Activated CD4-positive, alpha-beta T cell treated with anti-CD3 and anti-CD28 coated beads, Interleukin-2, amount 50 U/mL, for 16 hours (primary cell): ENCODE measurements at places on chromosomes 12 and 14.

GRCh38 chr12:43213608-43214007 lies 338.4 kb downstream of the ADAMTS20 start:
- no peak for DNase-seq

GRCh38 chr12:3752741-3753486 lies at the start of gene CRACR2A:
Gene CRACR2A, minus strand, starts transcription at chr12:3753109. Its CDS starts 56,110 bp downstream, at chr12:3696999.
- DNase-seq, result peak; percentile 88

- peak; percentile 23 for DNase-seq
Measured at GRCh38 chr14:50318031-50318626, 6.0 kb downstream of the DMAC2L start.

- no peak for DNase-seq
Measured at GRCh38 chr12:13176256-13176655, 20.3 kb upstream of the EMP1 start.

- no peak for DNase-seq
Measured at GRCh38 chr12:96257550-96258103, 63.5 kb downstream of the ELK3 start.

- no peak for DNase-seq
Measured at GRCh38 chr12:85509081-85509856, 229.2 kb downstream of the ALX1 start.

GRCh38 chr12:8648576-8649205 lies 13.9 kb downstream of the MFAP5 start:
- peak; percentile 90 for DNase-seq

DNA sequence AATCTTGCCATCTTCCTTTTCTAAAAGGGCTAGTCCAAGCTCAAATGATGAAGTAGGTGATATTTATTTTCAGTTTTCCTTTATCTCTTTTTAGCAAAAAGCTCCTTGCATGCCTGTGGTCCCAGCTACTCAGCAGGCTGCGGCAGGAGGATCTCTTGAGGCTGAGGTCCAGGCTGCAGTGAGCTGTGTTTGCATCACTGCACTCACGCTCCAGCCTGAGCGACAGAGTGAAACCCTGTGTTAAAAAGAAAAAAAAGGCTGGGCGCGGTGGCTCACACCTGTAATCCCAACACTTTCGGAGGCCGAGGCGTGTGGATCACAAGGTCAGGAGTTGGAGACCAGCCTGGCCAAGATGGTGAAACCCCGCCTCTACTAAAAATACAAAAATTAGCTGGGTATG lies 5.0 kb downstream of the TMEM116 start:
- DNase-seq, result no peak

- DNase-seq, result no peak
Measured at GRCh38 chr14:66003082-66003730, 483.0 kb upstream of the CCDC196 start.

GRCh38 chr12:98870504-98870903 lies 225.4 kb downstream of the APAF1 start:
- no peak for DNase-seq

GRCh38 chr12:92295523-92295922 lies 149.9 kb upstream of the BTG1 start:
- no peak for DNase-seq

DNA sequence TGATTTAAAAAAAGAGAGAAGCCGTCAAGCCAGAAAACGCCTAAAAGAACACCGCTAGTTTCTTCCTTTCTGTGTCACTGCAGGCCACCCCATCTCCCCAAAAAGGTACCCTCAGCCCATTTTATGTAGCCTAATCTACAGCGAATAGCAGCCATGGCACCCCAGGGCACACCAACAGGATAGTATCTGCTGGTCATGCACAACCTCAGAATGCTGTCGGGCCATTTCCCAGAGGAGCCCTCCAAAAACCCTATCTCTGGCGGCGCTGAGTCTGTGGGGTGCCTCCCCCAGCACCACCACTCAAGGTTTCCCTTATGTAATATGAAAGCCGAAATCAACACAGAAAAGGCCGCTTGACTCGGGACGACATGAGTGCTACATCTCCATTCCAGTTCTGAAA lies 98.9 kb downstream of the BCL11B start:
- no peak for DNase-seq

DNA sequence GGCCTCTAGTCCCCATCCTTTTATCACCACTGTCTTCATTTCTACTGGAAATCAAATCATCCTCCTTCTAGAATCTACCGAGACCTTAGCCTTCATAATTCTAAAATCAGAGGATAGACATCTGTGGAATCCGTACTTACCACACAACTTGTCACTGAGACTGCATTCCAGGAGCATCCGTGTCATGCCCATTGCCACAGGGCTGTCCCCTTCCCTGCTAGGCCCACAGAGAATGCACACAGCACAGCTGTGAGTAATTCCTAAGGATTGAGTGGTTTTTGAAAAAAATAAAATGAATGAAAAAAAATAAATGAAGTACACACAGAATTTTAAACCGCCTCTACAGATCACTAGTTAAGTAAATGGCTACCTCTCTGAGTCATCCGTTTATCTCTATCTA lies 21.0 kb upstream of the MAGOHB start:
- DNase-seq, result no peak

- DNase-seq, result peak; percentile 65
Measured at GRCh38 chr14:99995700-99996356, 69.4 kb upstream of the EVL start.

- no peak for DNase-seq
Measured at GRCh38 chr12:57171668-57172067, 24.2 kb upstream of the LRP1-AS start.

DNA sequence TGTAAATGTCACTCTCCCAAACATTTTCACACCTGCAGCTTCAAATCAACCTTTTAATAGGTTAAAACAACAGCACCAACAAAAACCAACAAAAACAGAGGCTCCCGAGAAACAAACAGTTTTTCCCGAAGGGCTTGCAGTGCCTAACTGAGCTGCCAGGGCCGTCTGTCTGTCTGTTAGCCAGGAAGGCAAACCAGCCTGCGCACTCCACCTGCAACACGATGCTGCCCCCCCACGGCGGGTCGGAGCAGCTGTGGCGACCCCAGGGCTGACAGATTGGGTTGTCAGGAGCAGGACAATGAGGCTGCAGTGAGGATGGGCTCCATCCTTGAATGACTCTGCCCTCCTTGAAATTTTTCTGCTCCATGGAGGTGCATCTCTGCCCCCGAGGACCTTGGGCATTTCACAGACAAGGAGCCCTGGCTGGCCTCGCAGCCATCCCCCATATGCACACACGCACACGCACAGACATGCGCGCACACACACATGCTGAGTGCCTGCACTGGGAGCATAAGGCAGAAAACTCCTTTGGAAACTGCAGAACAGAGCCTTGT lies 2.6 kb downstream of the RTL1 start:
- DNase-seq, result peak; percentile 36

DNA sequence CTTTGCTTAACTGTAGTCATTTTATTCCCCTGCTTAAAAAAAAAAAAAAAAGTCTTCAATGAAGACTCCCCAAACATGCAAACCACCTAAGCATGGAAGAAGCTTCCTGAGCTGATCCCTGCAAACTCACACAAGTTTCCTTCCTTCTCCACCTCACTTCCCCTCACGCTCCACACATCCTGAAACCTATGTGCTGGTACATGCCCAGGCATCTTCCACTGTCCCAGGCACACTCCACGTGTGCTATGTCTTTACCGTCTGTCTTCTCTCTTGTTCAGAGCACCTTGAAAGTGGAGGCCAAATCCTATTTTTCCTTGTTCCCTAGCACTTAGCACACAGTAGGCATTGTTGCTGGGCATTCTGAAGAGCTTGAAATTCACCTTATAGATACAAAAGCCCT lies 13.4 kb downstream of the LRIG3 start:
- DNase-seq, result no peak

- DNase-seq, result no peak
Measured at GRCh38 chr14:102485693-102486512, 23.7 kb downstream of the ANKRD9 start.

DNA sequence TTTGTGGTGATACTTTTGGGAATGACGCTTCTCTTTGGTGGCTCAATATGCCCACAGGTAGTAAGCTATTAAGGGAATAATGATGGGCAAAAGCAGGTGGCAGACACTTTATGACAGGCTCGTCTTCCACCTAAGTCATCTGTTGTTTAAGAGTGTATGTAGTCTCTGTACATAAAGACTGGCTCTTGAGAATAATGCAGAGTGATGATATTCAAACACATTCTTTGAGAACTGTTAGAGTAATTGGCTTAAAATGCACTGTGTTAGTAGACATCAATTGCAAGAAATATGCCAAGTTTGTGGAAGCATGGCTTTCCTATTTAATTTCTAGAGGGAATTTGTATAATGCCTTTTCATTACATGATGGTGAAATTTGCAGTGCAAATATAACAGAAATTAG lies 694.8 kb upstream of the MIS18BP1 start:
- no peak for DNase-seq

- DNase-seq, result no peak
Measured at GRCh38 chr12:11348439-11348838, 38.2 kb upstream of the PRB4 start.

DNA sequence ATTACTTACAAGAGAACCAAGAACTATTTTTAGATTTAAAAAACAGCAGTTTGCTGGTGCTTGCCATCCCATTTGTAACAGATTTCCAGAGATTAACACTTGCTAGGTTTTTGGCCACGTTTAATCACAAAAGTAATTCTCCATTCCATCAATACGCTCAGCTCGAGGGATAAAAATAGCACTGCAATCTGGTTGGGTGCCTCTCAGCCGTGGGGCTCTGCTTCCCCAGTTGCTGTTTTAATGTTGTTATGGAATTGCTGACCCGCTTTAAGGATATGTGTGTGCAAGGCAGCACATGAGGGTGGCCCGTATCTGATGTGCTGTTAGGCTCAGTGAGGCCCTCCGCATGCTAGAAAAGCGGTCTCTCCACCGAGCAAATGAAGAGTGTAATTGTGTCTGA lies 222.2 kb upstream of the TMEM260 start:
- DNase-seq, result no peak

DNA sequence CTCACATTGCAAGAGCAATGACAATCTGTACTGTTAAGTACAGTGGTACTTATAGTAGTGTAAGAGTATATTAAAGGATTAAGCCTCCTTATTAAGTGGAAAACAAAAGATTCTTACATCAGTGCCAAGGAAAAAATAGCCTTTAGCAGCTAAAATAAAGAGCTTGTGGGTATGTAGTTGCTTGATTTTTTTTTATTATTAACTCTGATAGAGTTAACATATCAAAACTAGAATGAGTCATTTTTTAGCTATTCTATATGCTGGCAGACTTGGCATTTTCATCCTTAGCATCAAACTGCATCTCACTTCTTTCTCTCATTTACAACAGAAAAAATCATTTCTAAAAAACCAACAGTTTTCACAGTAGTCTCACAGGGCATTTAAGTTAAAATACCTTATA lies 86.5 kb downstream of the ATP2B1 start:
- DNase-seq, result no peak

- peak; percentile 36 for DNase-seq
Measured at GRCh38 chr12:130764475-130765185, 48.5 kb upstream of the RIMBP2 start.

GRCh38 chr14:99595524-99595923 lies 8.5 kb downstream of the CCDC85C start:
- no peak for DNase-seq

GRCh38 chr12:53231921-53232645 lies at the start of gene RARG:
Gene RARG, minus strand, starts transcription at chr12:53232209. Its CDS starts 4,664 bp downstream, at chr12:53227545.
- DNase-seq, result peak; percentile 55
